ENCODE measurements at places on chromosomes 5 and 9. TPM values are rescaled to one million over a fixed set of nuclear protein-coding genes. Genes with fewer than 3 reads are reported as not detected.
A peak's percentile ranks its signal among the peaks of the same experiment; 100 is the strongest.

DNA sequence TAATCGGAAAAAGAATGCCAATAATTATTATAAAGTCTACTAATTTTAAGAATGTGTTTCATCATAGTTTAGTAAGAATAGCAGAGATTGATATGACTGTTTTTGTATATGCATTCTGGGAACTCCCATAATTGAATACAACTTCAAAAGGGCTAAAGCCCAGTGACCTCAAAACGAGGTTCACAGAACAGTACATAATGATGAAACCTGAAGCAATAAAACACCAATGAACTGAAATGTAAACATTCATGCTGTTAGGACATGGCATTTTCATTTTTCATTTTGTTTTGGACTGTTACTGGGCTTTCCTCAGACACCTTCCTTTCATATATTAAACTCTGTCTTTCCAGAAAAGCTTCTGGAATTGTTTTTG, 684 bp upstream of the JMY start:
- H3K4me3 ChIP-seq, result peak overlapping the region; percentile 93
- no peaks in the 10 kb centered on the region for H3K36me3 ChIP-seq
- H3K4me1 ChIP-seq, result peaks cover 13% of the 10 kb centered on the region

Gene HSD17B3
- 0.81 TPM for total RNA-seq

Gene LECT2
- total RNA-seq, result not detected

GRCh38 chr5:158819840-158820620, 279.7 kb downstream of the EBF1 start:
- H3K4me1 ChIP-seq, result no peaks in the 10 kb centered on the region
- DNase-seq, result no peak
- H3K36me3 ChIP-seq, result no peaks in the 10 kb centered on the region
- no peaks in the 10 kb centered on the region for H3K27me3 ChIP-seq
- H3K4me3 ChIP-seq, result no peak overlapping the region

DNA sequence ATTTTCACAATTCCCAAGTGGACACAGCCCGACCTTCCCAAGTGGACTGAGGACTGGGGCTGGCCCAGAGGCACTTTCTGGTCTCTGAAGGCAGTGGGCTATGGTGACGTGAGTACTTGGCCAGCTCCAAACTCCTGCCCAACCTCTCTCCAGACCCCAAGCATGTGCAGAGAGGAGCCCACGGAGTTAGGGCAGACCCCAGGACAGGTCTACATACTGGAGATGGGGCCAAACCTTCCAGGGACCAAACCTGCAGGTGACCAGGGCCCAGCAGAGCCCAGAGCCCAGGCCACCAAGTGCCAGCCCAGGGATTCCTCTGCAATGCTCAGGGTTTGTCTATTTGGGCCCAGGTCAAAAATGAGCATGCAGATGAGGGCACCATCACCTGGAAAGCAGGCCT, 15.3 kb downstream of the BRD3 start:
- H3K4me3 ChIP-seq, result no peak overlapping the region
- no peak overlapping the region for H3K27ac ChIP-seq
- peaks cover 25% of the 10 kb centered on the region for H3K4me1 ChIP-seq
- no peaks in the 10 kb centered on the region for H3K27me3 ChIP-seq

Gene FUT7
- total RNA-seq, result 0.81 TPM

GRCh38 chr9:14238079-14238478, 75.9 kb downstream of the NFIB start:
- no peaks in the 10 kb centered on the region for H3K27me3 ChIP-seq
- H3K36me3 ChIP-seq, result no peaks in the 10 kb centered on the region
- no peak overlapping the region for H3K4me3 ChIP-seq
- peak overlapping the region; percentile 39 for H3K27ac ChIP-seq
- DNase-seq, result no peak

GRCh38 chr9:121317737-121318630, 50.0 kb downstream of the GSN start:
- peak overlapping the region; percentile 12 for H3K27ac ChIP-seq
- DNase-seq, result no peak
- H3K27me3 ChIP-seq, result no peaks in the 10 kb centered on the region
- H3K4me1 ChIP-seq, result peaks cover 27% of the 10 kb centered on the region
- peaks cover 78% of the 10 kb centered on the region for H3K36me3 ChIP-seq

GRCh38 chr5:138610918-138611677, 35.9 kb upstream of the HSPA9 start:
- no peaks in the 10 kb centered on the region for H3K36me3 ChIP-seq
- H3K27ac ChIP-seq, result no peak overlapping the region
- DNase-seq, result peak; percentile 42

Gene FOXE1
- total RNA-seq, result not detected

Gene CTSL
- total RNA-seq, result 146 TPM

DNA sequence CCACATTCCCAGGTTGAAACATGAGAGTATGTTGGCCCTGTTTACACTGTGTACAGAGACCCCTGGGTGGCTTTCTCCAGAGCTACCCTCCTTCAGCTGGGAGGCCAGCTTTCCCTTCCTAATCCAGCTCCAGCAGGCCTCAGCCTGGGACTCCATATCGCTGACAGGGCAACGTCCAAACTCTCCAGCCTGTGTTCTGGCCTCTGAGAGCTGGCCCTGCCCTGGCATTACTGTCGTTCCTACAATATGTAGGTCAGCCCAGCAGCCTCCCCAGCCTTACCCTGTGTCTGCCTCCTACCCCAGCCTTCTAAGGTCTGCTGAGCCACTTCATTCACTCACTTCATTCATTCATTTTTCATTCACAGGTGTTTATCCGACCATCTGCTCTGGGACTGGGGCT, 8.3 kb upstream of the EEIG1 start:
- DNase-seq, result no peak
- H3K27me3 ChIP-seq, result no peaks in the 10 kb centered on the region
- no peaks in the 10 kb centered on the region for H3K4me1 ChIP-seq
- no peak overlapping the region for H3K27ac ChIP-seq

GRCh38 chr9:37862530-37862929, 41.4 kb downstream of the SLC25A51 start:
- no peak overlapping the region for H3K4me3 ChIP-seq
- no peak for DNase-seq
- no peak overlapping the region for H3K27ac ChIP-seq
- H3K4me1 ChIP-seq, result no peaks in the 10 kb centered on the region

DNA sequence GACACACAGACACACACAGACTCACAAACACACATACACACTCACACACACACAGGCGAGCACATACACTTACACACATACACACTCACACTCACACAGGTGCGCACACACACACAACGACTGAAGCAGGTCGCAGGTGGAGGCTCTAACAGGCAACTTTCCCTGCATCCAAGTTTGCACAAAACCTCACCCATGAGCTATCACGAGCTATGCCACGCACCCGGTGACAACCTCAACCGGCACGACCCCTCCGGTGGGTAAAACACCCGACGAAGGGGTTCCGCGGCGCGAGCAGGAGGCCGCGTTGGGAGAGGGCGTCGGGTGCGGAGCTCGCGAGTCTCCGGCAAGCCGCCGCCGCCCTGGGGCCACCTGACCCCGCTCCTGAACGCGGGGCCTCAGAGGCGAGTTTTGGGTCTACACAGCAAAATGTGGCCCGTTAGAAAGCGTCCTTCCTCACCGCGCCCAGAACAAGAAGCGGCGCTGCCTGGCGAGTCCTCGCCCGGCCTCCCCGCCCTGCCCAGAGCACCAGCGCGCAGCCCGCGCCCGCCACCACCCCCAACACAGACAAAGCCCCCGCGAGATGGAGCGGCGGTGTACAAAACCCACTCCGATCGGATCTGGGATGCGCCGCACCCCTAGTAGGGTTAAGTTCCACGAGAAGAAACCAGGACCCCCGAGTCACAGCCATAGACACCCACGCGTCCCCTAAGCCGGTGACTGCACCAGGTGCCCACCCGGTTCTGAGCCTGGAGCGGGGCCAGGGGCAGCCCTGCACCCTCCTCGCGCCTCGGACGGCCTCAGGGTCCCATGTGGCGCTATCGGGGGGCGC, 665 bp downstream of the SLC6A3 start:
- H3K27me3 ChIP-seq, result peaks cover 69% of the 10 kb centered on the region
- no peak overlapping the region for H3K4me3 ChIP-seq
- no peak for DNase-seq
- H3K4me1 ChIP-seq, result peaks cover 9% of the 10 kb centered on the region
- H3K27ac ChIP-seq, result no peak overlapping the region

DNA sequence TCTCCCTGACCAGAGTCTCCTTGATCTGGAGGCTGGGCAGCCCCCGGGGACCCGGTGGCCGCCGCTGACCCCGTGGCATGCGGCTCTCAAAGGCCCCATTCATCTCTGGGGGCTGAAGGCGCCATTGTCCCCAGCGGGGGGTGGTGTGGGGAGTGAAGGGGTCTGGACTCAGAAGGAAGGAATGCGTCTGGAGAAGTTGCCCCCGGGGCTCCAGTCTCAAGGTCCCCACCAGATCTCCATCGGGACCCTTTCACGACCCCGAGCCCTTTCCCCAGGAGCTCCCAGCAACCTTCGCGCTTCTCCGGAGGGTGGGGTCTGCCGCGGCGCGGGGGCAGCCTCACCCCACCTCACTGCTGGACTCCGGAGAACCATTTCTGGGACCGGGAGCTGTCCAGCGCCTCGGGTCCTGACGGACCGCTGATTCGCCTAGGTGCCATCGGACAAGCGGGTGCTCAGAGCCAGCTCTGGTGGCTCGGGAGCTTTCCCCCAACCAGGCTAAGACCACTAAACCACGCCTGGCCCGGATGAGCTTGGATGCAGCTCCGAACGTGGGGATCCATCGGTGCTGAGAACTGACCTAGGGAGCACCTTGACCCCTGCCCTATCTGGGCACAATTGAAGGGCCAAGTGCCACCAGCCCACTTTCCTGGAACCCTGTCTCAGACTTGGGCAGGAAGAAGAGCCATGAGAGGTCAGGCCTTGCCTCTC, 5.1 kb upstream of the PCDH1 start:
- DNase-seq, result peak; percentile 75
- peaks cover 30% of the 10 kb centered on the region for H3K27me3 ChIP-seq
- H3K4me1 ChIP-seq, result peaks cover 13% of the 10 kb centered on the region

Gene ADCY2
- total RNA-seq, result 0.17 TPM

Gene FOXD4L3
- not detected for total RNA-seq
